ENCODE measurements at places on chromosomes 7 and 10.

- no peak for DNase-seq
Measured at GRCh38 chr10:30873411-30873810, 158.3 kb downstream of the ZNF438 start.

DNA sequence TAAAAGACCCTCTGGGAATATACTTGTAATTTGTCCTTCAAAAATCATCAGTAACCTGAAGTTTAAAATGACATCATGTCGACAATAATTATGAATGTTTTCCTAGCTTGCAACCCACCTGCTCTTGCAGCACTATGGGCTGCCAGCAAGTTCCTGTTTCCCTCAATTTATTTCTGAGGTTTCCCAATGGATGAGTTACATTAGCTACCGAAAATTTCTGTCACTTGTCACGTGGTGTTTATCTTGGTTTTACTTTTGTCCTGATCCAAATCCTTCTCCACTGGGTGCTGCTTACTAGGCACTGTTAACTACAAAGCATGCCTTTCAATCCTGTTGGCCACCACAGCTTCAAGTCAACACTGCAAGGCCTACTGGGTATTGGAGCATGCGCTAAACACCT is 31.5 kb downstream of the GIMAP8 start:
- DNase-seq: no peak

- DNase-seq: no peak
Measured at GRCh38 chr10:73782749-73783085, 869 bp downstream of the CHCHD1 start.

DNA sequence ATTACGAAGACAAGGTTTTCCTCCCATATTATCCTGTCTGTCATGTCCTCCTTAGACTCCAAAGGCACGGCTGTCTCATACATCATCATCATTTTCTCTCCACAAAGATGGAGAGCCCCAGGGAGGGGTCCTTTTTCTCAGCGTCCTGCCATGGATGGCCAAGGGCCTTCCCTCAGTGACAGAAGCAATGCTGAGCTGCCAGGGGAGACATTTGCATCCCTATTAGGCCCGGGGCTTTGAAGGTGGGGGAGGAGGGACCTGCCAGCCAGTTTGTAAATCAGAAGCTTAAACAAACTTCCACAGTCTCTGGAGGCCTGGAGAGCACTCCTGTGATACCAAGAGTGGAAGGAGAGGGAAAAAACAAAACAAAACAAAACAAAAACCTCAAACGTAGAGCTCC is 112.4 kb upstream of the ADO start:
- no peak for DNase-seq

DNA sequence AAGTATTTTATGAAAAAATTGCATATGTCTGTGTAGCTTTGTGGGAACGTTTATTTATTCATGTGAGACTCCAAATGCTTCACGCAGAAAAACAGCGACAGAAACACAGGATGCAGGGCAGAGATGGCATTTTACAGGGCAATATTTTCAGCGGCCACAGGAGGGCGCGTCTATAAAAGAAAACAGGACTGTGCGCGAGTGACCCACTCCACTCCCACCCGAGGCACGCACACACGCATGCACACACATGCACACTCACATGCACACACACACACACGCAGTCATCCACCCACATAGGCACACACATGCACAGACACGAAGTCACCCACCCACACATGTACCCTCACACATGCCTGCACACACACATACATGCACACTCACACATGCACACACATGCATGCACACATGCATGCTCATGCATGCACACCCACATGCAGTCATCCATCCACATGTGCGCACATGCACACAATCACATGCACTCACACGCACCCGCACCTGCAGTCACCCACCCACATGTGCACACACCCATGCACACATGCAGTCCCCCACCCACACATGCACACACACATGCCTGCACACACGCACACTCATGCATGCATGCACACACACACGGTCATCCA is 96.3 kb downstream of the DNAJB6 start:
- peak; percentile 91 for DNase-seq

DNA sequence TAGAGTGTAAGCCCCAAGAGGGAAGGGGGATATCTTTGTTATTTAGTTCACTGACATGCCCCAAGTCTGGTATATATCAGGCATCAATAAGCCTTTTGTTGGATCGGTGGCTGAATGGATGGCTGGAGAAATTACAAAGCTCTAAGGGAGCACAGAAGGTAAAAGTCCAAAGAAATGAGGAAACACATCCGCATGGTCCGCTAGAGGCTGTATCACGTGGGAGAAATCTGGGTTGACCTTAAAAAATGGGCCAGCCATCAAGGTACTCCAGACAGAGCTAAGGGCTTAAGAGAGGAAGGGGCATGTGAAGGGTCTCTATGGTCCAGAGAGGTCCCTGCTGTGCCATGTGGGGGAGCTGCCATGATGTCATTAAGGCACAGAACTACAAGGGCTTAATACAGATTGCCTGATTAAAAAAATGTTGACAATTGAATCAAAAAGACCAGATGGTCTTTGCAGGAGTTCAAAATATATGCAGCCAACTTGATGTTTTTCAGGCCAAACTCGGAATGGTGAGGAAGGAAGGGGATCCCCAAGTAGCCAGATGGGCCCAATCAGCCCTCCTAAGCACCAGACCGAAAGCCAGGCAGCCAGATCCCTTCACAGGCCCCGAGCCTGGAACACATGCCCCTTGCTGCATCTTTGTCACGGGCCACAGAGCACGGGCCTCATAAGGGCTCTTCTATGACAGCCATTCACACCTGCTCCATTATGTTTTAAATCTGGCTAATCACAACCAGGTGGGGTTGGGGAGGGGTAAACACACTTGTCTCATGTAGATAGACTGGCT is 31.9 kb downstream of the SCRN1 start:
- peak; percentile 53 for DNase-seq

- DNase-seq: no peak
Measured at GRCh38 chr7:116164552-116165306, 45.6 kb upstream of the TES start.

DNA sequence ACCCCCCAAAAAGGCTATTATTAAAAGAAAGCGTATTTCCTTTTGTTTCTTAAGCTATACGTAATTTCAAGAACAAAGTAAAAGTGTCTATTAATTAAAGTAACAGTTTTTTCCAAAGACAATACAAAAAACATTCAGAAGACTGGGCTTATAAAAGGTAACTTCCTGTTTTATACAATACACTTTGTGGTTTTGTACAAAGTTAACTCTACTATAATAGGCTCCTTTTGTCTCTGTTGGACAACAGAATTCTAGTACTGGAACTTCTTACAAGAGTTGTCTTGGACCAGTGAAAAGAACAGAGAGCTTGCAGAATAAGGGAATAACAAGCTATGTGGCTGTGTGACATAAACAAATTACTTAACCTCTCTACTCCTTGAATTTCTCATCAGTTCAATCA is 21.5 kb downstream of the SFMBT2 start:
- no peak for DNase-seq
